ENCODE measurements at places on chromosomes 1 and 21. TPM values are rescaled to one million over a fixed set of nuclear protein-coding genes. Genes with fewer than 3 reads are reported as not detected.
A peak's percentile ranks its signal among the peaks of the same experiment; 100 is the strongest.

RNF19B gene
- 18.7 TPM for total RNA-seq

C1orf141 gene
- not detected for total RNA-seq

LYPD8 gene
- not detected for total RNA-seq

LUZP1 gene
- 32.0 TPM for total RNA-seq

MIXL1 gene
- total RNA-seq = 0.54 TPM

NBPF12 gene
- total RNA-seq = 14.7 TPM

PTCH2 gene
- 20.3 TPM for total RNA-seq

CASQ2 gene
- total RNA-seq = not detected

RGS13 gene
- total RNA-seq = not detected

NOS1AP gene
- 12.7 TPM for total RNA-seq

FAM177B gene
- not detected for total RNA-seq

TPR gene
- total RNA-seq = 112 TPM

VSIG8 gene
- not detected for total RNA-seq

RIPK4 gene
- 2.9 TPM for total RNA-seq

C4BPA gene
- not detected for total RNA-seq

- DNase-seq = no peak
Measured at GRCh38 chr1:31839662-31840343, 24.0 kb upstream of the SPOCD1 start.

- DNase-seq = no peak
Measured at GRCh38 chr1:226128487-226129075, 58.0 kb downstream of the ACBD3 start.

DNA sequence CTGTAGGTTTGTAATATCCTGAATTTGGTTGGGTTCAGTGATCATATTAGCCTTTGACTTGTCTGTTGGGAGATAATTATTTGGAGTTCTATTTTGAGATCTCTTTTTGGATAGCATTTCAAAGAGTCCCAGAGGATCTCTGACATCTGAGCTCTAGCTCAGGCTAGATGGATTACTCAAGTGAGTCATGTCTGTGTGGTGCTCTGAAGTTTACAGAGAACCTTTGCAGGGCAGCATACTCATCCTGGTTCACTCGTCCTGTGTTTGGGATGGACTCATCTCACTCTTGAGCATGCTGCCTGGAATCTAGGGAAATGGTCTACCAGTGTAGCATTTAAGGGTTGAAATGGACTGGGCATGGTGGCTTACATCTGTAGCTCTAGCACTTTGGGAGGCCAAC is 29.4 kb upstream of the BMP8A start:
- DNase-seq = no peak

- DNase-seq = no peak
Measured at GRCh38 chr1:168926236-168926635, 180.3 kb upstream of the ATP1B1 start.

DNA sequence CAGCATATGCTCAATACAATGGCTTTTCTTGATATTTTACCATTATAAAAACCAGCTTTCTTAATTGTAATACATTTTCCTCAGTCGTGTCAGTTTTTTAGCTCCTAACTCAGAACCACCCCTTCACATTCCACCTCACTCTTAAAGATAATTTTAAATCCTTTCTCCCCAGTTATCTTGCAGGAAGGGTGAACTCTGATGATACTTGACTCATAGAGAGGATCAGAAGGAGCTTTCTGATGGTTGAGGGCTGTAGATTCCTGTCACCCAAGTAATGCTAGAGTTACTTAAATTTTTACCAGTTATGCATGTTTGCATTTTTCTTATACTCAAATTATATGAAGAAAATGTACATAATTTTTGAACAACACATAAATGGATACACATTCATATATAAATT is 233.7 kb downstream of the NCAM2 start:
- no peak for DNase-seq

GRCh38 chr1:15141935-15142539 is 11.5 kb upstream of the TMEM51 start:
- no peak for DNase-seq

DNA sequence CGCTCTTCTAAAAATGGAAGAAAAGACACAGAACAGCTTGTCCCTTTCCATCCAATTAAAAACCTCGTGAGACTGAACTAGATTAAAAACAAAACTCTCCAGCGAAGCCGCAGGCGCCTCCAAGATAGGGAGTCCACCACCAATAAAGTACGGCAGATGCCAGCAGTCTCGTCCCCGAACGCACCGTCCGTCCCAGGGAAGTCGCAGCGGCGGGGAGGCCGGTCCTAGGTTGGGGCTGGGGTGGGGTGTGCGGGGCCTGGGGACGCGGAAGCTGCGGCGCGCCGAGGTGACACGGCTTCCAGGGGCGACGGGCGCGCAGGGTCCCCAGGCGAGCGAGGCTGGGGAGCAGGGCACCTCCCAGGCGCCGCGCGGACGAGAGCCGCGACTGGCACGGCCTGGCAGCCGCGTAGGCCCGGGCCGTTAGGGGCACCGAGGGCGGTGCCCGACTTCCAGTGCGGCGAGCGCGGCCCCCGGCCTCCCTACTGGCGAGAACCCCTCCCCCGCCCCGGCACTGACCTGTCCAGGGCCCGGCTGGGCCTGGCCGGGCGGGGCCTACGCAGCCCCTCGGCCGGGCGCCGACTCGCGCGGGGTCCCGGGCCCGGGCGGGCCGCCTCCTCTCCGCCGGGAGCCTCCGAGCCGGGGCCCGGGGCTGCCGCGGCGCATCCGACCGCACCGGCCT is 28.3 kb upstream of the A3GALT2 start:
- DNase-seq = peak; percentile 58

DNA sequence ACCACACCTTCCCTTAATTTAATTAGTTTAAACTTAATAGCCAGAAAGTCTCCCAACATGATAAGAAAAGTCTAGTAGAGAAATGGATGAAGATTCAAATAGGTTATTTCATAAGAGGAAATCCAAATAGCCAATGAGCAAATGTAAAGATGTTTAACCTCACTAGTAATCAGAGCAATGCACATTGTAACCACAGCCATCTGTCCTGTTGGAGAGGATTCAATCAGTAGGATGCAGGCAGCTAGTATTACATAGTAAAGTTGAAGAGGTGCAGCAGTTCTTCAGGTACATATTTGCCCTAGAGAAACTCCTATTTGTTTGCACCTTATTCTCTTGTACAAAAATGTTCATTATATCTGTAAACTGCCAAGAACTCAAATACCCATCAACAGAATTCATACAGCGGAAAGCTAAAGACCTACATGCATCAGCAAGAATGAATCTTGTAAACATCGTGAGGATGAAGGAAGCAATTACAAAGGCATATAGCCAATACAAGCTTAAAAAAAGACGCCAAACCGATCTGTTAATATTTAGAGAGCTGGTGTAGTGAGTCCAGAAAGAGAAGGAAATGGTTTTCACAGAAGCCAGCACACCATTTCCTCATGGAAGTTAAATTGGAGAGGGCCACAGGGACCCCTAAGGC is 27.9 kb downstream of the DIP2A start:
- no peak for DNase-seq

DNA sequence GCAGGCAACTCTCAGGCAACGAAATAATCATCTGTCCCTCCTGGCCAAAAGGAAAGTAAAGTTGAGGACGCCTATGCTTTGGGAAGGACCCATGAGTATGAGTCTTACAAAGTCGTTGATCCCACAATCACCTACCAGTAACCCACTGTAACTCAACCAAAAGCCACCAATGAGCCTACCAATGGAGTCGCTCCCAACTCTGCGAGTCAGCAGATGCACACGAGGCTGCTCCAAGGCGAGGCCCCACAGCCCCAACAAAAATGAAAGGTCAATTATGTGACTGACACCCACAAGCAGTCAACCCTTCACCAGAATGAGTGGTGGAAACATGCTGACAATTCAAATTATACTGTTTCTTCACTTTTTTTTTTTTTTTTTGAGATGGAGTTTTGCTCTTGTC is 12.0 kb downstream of the SETD4 start:
- no peak for DNase-seq

DNA sequence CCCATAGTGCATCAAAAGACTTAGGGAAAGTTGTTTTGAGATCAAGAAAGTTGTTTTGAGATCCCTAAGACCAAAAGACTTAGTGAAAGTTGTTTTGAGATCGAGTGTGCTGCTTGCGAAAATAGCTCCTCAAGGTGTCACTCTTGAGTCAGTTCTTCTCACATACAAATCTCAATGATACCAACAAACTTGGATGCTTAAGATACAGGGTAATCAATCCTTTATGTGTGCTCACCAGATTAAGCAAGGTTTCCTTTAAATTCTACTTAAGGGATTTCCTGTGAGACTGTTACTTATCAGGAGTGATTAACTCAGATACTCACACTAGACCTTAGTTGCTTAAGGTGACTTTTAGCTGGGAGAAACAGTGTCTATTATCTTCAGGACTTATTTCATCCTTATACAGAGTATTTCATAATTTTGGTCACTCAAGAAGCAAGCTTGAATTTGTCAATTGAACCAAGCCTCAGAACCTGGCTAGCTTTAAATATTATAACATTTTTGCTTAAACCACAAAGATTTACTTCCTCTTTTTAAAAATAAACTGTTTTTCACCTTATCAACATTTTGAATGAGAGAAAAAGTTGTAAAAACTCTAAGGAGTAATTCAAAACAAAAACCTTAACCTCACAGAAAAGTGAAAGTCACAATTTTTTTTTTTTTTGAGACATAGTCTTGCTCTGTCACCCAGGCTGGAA is 8.0 kb upstream of the RLF start:
- no peak for DNase-seq

DNA sequence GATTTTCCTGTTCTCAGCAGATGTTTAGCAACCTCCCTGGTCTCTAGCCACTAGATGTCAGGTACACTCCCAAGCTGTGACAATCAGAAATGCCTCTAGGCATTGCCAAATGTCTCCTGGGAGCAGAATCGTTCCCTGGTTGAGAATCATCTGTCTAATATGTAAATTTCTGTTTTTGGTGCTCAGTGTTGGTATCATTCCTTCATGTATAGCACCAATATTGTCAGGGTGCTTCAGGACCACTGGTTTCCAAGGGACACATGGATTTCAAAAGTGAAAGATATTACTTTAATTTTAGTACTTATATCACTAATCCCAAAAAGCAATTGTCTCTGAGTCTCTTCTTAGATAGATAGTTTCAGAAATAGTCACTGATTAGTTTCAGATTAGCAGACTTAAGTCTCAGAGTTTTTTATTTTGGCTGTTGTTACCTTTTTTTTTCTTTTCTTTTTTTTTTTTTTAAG is 160.1 kb downstream of the PTPRC start:
- DNase-seq = no peak

DNA sequence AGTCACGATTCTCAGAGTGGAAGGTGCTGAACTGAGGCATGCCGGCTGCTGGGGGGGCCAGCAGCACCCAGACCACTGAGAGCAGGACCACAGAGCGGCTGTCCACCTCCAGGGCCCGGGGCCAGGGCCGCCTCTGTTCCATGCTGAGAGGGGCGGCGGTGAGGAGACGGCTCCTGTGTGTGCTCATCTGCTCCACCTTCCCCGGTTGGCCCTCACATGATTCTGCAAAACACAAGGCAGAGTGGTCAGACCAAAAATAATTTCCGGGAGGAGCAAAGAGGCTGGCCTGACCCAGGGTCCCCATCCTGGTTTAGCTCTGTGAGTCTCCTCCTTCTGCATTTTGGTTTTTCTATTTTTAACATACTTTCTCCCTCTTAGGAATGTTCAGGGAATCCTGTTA is 26.4 kb downstream of the PLXNA2 start:
- DNase-seq = no peak

GRCh38 chr1:27872802-27873551 is 633 bp downstream of the THEMIS2 start:
- DNase-seq = no peak

GRCh38 chr1:163410073-163410999 is 88.6 kb downstream of the NUF2 start:
- DNase-seq = peak; percentile 72

- peak; percentile 30 for DNase-seq
Measured at GRCh38 chr1:54407154-54407403, 885 bp upstream of the SSBP3 start.

DNA sequence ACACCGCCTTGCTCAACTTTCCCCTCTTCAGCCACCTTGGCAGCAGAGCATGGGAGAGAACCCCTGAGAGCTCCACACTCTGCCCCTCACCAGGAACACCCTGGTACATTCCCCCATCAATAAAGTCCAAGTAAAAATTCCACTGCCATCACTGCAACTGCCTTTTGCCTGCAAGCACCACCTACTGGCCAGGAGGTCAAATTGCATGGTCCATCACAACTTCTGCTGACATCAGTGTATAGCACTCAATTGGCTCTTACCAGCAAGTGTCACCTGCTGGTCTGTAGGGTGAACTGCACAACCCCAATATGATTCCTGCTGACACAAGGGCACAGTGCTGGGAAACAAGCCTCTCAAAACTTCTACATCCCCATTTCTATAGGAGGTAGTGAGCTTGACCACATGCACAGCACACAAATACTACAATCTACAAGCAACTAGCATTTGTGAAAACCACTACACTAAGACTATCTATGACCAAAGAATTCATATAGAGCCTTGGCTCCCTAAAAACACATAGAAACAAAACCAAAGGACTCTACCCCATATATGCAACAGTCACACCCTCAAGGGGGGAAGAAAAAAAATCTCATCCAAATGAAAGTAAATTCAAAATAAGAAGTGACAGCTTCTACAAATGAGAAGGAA is 69.2 kb downstream of the FASLG start:
- no peak for DNase-seq

GRCh38 chr1:245133995-245134715 is 20.6 kb upstream of the KIF26B start:
- DNase-seq = no peak

DNA sequence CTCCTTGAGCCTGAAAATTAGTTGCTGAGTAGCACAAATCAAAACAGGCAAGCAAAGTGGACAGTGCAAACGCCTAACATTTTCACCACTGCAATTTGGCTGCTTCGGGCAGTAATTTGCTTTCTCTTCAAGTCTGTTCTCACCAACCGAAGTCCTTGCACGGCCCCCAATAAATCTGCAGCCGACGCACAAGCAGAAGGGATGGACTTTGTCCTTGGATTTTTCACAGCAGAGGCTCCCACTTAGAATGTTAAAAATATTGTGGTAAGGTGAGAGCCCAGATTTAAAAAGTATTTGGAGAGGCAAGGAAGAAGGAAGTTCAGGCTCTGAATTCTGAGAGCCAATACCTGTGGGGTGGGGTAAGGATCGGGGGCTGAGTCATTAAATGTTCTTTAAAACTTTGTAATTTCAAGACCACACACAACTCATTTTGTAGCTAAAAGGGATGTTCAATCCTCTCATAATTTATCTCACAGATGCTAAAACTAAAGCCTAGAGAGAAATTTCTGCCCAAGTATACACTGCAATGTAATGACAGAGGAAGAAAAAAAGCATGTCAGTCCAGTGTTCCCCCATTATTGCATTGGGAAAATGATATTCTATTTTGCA is 6.2 kb downstream of the CD247 start:
- no peak for DNase-seq

DNA sequence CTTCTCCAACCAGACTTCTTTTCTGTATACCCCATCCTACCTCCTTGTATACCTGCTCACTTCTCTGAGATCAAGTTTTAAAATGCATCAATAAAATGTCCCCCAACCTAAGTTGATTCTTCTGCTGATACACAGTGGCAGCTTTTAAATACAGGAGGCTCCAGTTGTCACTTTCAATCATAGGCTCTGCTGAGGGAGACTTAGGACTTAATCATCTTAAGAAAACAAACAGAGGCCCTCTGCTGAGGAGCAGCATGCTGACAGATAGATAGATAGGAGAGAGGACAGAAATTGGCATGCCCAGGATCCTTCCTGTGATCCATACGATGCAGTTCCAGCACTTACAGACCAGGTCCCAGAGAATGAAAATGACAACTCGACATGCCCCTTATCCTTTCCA is 311.0 kb upstream of the PROX1 start:
- DNase-seq = no peak
